ENCODE measurements at places on chromosomes 13 and 19. TPM values are rescaled to one million over a fixed set of nuclear protein-coding genes. Genes with fewer than 3 reads are reported as not detected.

GRCh38 chr19:34230820-34231219 lies 23.5 kb upstream of the GARRE1 start:
- no peak for DNase-seq

DNA sequence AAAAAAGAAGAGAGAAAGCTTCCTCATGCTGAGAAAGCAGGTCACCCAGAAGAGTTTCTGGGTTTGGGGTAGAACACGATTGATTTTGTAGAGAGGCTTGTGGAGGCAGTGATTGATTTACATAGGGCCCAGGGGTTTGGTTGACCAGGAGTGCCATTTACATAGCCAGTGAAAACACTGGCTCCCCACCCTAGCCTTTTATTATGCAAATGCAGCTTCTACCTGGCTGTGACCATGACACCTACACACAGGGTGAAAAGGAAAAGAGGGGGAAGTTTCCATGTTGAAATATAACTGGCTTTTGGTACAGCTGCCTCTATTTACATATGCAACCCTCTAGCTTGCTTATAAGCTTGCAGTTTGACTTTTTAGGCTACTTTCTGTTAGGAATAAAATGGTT lies 62.0 kb downstream of the ZNF100 start:
- DNase-seq: no peak

DNA sequence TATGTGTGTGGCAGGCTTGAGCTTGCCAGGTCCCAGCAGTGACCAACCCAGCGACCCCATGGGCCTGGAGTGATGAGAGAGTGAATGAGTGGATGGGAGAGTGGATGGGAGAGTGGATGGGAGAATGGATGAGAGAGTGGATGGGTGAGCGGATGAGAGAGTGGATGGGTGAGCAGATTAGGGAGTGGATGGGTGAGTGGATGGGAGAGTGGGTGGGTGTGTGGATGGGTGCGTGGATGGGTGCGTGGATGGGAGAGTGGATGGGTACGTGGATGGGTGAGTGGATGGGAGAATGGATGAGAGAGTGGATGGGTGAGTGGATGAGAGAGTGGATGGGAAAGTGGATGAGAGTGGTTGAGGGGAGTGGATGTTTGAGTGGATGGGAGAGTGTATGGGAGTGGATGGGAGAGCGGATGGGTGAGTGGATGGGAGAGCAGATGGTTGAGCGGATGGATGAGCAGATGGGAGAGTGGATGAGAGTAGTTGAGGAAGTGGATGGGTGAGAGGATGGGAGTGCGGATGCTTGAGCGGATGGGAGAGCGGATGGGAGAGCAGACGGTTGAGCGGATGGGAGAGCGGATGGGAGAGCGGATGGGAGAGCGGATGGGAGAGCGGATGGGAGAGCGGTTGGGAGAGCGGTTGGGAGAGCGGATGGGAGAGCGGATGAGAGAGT lies 10.3 kb upstream of the TEKTIP1 start:
- no peak for DNase-seq

GRCh38 chr13:64723724-64724123 lies 2506.4 kb downstream of the PCDH9 start:
- DNase-seq: no peak

DNA sequence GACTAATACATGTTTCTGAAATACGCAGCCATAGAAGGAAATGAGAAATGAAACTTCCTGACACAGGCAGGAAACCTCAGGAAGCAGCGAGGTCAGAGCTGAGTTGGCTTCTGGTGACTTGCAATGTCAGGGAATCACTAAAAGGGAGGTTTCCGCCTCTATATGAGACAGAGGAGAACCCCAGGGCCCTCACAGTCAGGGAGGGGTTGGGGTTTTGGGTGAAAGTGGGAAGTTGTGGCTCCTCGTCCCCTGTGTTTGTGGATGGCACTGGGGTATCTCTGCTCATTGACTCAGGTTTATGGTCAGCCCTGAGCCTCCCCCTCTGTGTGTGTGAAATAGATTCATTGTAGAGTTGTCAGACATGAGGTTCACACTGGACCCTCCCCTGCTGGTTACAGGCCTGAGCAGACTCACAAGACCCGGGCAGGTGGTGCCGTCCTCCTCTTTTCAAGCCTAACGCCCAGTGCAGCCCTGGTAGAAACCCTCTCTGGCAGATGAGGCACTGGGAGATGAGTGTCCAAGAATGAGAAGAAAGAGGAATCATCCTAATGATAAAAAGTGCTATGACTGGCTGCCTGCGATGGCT lies 5.5 kb upstream of the LILRA6 start:
- no peak for DNase-seq

- DNase-seq: no peak
Measured at GRCh38 chr13:32134241-32135055, 102.9 kb downstream of the FRY start.

DNA sequence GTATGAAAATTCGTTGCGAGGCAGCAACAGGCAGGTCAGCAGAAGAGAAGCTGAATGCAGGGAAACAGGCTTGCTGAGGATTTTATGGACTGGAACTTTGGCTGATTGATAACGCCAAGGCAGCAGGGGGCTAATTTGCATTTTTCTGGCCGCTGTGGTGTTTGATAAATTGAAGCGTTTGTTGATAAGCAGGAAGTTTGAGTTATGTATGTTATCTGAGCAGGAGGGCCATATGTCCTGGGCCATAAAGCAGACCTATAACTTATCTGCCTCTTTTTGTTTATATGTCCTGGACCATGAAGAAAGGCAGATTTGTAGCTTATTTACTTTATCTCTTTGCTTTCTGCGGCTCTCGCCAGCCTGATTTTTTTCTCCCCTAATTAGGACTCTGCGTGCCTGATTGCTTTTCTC lies 65.9 kb downstream of the ZNF627 start:
- DNase-seq: no peak

DNA sequence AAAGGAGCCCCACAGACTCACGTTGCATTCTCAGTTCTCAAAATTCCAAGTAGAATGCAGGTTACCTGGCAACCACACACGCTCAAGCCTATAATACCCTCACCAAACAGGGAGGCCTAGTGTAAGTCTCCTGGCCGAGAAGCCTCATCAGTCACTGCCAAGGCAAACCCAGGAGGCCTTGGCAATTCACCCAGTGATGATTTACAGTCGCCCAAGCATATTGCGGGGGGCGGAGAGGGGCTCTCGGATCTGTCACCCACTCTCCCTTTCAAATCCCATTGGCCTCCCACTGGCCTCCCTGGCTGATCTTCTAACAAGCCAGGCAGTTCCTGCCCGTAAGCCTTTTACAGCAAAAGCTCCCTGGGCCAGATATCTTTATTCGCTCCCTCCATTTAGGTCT lies 1.1 kb downstream of the AKAP8L start:
- DNase-seq: no peak

DNA sequence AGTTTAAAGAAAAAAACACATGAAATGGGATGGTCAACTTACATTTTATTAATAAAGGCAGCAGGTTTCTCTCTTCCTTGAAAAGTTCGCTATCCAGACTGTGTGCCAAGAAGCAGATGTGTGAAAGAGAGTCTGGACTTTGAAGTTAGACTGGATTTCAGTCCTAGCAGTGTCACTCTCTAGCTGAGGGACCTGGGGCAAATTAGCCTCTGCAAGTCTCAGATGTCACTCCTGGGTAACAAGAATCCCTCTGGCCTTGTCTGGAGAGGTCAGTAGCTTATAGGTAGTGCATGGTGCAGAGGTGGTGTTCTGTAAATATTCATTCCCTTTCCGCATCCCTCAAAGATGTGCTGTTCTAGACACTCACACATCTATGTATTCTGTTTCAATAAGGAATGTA lies 187.6 kb upstream of the RNF113B start:
- DNase-seq: no peak

DNA sequence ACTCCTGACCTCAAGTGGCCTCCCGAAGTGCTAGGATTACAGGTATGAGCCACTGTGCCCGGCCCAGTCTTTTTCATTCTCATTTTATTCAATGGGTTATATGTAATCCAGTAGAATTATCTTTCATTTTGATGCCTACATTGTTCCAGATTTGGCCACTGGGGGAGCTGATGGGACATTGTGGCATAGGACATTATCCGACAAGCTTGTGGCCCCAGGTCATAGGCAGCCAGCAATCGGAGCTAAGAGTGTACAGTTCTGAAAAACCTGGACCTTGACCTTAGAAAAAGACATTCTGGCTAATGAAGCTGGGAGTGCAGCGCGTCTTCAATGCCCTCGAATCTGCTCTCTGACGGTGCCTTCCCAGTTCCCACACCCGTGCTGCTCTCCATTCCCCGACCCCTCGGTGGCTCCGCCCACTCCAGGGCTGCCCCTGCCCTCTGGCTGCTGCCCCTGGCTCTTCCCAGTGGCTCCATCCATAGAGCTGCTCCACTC lies 108.7 kb downstream of the TEX29 start:
- DNase-seq: no peak

DNA sequence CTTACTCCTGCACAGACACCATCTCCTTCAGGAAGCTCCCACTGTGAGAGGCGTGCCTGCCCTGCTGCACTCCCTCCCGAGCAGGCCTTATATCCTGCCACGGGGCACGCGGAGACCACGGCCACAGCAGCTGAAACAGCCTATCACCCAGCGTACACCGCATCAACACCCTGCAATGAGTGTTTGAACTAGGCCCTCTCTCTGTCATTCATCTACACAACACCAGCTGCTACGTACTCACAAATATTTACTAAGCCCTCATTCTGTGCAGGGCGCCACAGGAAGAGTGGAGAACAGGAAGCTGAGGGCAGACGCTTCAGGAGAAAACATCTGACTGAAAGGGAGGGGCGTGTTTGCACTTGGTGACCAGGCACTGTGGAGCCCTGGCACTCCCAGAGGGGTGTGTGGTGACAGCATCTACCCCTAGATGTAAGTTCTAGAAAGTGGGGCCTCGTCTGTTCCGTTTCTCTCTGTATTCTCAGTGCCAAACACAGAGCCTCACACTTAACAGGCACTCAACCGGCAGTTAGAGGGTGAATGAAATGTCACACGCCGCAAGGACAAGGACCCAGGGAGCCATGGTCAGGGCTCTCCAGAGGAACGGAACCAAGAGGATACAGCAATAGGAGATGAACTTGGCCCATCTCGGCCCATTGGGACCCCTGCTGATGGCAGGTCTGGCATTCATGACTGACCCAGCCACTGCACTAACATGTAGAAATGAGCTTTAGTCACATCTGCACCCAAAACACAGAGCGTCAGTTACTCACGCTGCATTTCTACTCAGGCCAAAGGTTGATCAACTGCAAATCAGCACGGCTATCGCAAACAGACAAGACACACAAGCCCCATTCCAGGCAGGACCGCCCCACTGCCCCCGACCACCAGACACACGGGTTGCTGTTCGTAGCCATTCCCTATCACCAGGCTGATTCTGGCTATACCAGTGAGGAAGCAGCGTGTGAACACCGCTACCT lies 15.7 kb downstream of the RANBP3 start:
- DNase-seq: no peak

The ZNF493 gene
- polyA plus RNA-seq: 25.3 TPM

The CDC34 gene
- 55.4 TPM for polyA plus RNA-seq
